ENCODE measurements at places on chromosomes 12 and 14.

GRCh38 chr12:6688543-6688998 is 604 bp downstream of the ZNF384 start:
- DNase-seq = peak; percentile 12

GRCh38 chr12:61554268-61555008 is 705.8 kb upstream of the USP15 start:
- no peak for DNase-seq

- DNase-seq = no peak
Observed at GRCh38 chr14:65805113-65805473, 392.6 kb downstream of the FUT8 start.

DNA sequence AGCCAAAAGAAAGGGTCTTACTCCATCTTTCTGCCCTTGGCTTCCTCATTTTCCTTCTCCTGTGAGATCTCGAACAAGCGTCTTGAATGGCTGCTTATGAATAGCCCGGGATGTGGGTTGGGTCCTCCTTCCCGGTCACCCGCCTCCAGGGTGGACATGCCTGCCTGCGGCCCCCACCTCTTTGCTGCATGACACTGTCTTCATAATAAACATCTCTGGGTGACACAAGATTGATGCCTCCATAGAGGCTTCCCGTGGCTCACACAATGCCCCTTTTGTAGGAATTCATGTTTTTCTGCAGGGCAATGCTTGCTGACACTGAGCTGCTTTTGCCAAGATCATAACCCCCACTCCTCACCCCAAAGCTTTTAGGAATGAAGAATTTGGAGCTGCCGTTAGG is 125.9 kb downstream of the ZNF664 start:
- DNase-seq = no peak

GRCh38 chr12:55694651-55695050 is 13.1 kb downstream of the ITGA7 start:
- DNase-seq = no peak

GRCh38 chr12:108317308-108318234 is 21.5 kb downstream of the CMKLR1 start:
- no peak for DNase-seq

- no peak for DNase-seq
Observed at GRCh38 chr14:93734086-93734822, 54.0 kb downstream of the PRIMA1 start.

GRCh38 chr12:104334581-104334980 is 31.0 kb downstream of the EID3 start:
- DNase-seq = peak; percentile 67

- DNase-seq = peak; percentile 36
Observed at GRCh38 chr12:50062728-50063460, 5.5 kb downstream of the ASIC1 start.

- DNase-seq = no peak
Observed at GRCh38 chr12:46414591-46415268, 42.2 kb upstream of the SLC38A2 start.

- DNase-seq = no peak
Observed at GRCh38 chr12:54195080-54195736, 6.4 kb upstream of the SMUG1 start.

DNA sequence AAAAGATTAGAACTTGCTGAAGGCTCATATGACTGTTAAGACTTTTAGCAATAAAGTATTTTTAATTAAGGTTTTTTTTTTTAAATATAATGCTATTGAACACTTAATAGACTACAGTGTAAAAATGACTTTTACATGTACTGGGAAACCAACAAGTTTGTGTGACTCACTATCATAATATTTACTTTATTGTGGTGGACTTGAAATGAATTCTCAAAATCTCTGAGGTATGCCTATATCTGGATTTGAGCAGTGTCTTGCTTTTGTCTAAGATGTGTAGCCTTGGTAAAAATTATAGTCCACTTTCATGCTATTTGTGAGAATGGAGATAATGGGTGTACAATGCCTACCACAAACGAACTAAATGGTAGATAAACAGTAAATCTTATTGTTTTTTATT is 33.9 kb upstream of the NAV3 start:
- peak; percentile 73 for DNase-seq

DNA sequence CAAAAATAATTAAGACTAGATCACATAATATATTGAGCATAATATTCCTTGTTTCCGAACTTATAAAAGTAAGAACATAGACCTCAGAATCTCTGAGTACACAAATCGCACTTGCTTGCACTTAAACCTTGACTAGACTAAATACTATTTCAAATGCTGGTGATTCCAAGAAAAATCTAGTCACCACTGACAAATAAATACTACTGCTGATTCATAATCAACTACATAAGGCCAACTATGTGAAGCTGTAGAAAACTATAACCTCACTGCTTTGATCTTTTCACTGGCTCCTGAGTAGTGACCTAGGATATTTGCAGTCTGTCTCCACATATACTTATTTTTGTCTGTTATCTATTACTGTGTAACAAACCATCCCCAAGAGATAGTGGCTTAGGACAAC is 245.4 kb downstream of the DIO2 start:
- no peak for DNase-seq

DNA sequence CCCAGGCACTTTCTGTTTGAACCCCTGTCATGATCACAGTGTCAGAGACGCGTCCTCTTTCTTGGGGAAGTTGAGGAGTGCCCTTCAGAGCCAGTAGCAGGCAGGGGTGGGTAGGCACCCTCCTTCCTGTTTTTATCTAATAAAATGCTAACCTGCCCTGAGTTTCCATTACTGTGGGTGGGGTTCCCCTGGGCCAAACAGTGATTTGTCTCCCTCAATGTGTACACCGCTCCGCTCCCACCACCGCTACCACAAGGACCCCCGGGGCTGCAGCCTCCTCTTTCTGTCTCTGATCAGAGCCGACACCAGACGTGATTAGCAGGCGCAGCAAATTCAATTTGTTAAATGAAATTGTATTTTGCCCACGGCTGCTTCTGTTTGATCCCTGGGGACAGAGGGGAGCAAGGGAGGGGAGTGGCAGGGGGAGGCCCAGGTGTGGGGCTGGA is 5.1 kb downstream of the SHMT2 start:
- no peak for DNase-seq

DNA sequence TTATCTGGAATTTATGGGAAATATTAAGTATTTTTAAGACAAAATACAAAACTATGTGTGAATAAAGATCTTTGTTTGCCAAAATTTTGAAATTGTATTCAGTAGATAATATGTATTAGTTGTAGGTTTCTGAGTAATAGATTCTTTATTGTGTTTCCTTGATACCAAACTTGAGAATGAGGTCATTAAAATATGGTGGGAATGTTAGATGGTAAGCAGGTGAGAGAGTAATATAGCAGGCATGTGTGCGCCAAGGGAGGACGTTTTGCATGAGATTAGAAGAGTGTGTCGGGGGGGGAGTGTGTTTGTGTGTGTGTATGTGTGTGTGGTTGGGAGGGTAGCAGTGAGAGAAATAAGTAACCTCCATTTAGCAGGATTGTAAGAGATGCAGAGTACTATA is 376.5 kb downstream of the NPAS3 start:
- DNase-seq = no peak

- no peak for DNase-seq
Observed at GRCh38 chr14:78106381-78106780, 63.8 kb upstream of the NRXN3 start.

DNA sequence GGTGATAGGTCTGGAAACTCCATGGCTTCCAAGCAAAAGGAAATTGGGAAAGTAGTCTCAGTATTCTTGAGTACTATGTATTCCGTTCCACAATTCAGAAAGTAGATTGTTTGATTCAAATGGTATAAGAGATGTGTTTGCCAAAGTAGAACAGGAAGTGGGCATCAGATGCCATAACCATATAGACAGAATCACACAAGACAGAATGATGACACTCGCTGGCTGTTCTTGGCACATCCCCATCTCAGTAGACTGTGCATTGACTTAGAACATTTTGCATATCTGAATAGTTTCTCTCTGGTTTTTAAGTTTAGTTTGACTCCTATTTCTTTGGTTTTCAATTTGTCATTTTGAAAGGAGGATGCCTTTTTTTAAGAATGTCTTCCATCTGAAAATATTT is 221.1 kb upstream of the RGS6 start:
- no peak for DNase-seq

DNA sequence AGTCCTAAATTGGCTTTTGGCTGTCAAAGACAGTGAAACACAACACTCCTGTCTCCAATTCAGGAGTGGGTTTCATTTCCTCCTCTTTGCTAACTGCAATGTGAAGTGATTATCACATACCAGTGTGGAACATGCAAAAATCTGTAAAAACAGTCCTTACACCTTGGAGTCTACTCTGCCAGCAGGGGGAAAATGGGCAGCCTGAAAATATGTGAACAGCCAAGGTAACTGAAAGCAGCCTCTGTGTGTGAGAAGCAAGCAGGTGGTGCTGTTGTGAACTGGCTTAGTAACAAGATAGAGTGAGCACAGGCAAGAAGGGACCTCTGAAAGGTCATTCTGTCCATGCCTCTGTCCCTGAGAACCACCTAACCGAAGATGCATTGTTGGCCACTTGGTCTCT is 6.0 kb downstream of the PRMT8 start:
- DNase-seq = no peak

DNA sequence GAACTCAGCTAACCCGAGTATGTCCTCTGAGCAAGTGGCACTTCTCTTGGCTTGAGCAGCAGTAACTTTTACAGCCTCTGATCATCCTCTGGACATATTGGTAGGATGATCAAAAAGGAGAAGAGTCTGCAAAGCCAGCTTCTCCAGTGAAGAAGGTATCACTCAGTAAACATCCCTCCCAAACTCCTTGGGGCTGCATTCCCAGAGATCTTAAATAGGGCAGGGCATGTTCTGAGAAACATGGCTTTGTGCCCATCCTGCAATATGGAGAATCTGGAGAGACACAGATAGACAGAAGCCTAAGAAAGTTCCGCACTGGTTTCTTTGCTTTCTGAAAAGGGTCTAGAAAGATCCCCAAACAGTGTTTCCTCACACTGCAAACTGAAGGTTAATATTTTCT is 65.4 kb downstream of the RBM19 start:
- no peak for DNase-seq

DNA sequence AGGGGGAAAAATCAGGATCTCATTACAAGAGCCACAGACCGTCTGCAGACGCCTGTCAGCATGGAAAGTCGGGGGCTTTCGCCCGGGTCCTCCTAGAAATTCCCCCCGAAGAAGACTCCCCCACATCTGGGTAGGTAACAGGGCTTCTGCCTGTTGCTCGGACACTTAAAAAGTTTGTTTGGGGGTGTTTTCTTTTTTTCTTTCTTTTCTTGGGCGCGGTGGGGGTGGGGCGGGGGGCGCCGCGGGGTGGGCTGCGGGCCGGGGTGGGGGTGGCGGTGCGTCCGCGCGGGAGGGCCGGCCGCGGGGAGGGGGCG is 358 bp downstream of the ELK3 start:
- DNase-seq = no peak

DNA sequence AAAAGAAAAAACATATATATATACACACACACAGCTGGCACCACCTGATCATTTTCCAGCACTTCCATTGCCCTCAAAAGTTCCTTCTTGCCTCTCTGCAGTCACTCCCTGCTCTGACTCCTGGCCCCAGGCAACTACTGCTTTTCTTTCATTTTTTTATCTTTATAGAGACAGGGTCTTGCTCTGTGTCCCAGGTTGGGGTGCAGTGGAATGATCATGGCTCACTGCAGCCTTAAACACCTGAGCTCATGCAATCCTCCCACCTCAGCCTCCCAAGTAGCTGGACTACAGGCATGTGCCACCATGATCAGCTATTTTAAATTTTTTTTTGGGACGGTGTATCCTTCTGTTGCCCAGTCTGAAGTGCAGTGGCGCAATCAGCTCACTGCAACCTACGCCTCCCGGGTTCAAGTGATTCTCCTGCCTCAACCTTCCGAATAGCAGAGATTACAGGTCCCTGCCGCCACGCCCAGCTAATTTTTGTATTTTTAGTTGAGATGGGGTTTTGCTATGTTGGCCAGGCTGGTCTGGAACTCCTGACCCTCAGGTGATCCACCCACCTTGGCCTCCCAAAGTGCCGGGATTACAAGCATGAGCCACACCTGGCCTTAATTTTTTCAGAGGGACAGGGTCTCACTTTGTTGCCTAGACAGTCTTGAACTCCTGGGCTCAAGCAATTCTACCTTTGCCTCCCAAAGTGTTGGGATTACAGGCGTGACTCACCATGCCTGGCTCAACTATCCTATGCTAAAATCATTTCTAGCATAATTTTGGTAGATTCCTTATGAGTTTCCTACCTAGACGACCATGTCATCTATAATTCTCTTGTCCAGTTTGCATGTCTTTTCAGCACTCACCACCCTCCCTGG is 7.8 kb downstream of the HSP90AA1 start:
- DNase-seq = no peak

GRCh38 chr14:23365036-23365731 is at the start of gene EFS:
Gene EFS (minus strand): TSS chr14:23365172. CDS start chr14:23365025, 147 bp downstream.
- no peak for DNase-seq

DNA sequence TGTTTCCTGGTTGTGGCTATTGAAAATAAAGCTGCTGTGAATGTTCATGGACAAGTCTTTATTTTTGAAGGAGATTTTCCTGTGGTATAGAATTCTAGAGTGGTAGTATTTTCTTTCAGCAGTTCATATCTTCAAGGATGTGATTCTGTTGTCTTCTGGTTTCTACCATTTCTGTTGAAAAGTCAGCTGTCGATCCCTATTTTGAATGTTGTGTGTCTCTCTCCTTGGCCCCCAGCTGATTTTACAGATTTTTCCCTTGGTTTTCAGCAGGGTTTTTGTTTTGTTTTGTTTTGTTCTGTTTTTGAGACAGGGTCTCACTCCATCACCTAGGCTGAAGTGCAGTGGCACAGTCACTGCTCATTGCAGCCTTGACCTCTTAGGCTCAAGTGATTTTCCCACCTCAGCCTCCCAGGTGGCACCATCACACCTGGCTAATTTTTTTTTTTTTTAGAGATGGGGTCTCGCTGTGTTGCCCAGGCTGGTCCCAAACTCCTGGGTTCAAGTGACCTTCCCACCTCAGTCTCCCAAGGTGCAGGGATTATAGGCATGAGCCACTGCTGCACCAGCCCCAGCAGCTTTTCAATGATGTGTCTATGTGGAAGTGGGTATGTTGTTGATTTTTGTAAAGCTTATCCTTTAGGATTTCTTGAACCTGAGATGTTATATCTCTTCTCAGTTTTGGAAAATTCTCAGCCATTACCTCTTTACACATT is 28.1 kb downstream of the CFAP251 start:
- DNase-seq = no peak

- DNase-seq = peak; percentile 44
Observed at GRCh38 chr14:31505411-31505810, 17.6 kb upstream of the GPR33 start.

GRCh38 chr12:120843472-120843871 is 60.7 kb downstream of the SPPL3 start:
- DNase-seq = no peak

DNA sequence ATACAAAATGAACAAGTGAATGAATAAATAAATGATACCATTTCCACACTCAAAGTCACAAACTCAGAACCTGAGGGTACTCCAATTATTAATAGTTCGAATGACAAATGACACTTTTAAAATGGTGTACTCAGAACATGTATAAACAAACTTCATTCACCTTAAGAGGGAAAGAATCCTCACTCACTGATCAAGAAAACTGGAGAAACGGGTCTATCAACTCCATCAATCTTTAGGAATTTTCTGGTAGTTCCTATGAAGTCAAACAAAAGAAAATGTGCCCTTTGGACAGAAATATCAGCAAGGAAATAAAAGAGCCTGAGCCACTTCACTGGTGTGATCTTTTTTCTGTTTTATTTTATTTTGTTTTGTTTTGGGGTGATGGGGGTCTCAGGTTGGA is 5.2 kb upstream of the NRDE2 start:
- no peak for DNase-seq

- no peak for DNase-seq
Observed at GRCh38 chr12:14846042-14846587, 2.8 kb upstream of the ART4 start.
